Sciatic nerve (tissue), 2 donors: ENCODE measurements at places on chromosomes 4 and X. TPM values are rescaled to one million over a fixed set of nuclear protein-coding genes. Genes with fewer than 3 reads are reported as not detected.

Gene MAOB
- total RNA-seq = 18.9 TPM

Gene GPM6B
- total RNA-seq = 527 TPM

Gene USP17L17
- total RNA-seq = not detected

Gene GPR34
- total RNA-seq = 10.3 TPM

- no peak for DNase-seq
Observed at GRCh38 chr4:97073194-97073593, 1070.1 kb downstream of the STPG2 start.

DNA sequence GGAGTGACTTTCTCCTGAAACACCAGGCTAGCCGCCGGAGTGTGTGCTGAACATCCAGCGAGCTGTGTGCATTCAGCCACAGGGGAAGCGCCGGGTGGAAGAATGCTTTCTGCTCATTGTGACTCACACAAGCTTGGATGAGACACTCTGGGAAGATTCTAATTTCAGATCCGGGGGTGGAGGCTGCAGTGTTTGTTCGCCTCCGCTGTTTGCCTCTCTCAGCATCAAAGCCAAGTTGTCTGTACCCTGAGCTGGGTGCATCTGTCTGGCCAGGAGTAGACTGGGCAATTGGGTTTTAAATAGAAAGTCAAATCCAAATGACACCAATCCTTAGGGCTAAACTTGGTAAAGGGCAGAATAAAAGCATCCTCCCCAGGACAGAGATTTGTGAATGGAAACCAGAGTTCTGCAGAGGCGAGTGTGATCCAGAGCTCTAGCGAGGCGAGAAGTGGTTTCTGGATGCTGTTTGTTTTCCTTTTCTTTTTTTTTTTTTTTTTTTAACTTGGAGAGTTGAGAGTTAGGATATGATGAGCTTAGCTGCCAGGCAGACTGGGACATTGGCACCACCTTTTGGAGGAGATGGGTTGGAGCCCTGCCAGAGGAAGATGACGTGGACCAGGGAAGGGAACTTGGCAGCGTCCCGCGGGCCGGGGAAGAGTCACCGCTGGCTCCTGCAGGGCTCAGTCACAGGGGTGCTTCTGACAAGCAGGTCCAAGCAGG lies 196.0 kb upstream of the PSAPL1 start:
- DNase-seq = no peak

GRCh38 chr4:6116696-6117285 lies 83.6 kb downstream of the JAKMIP1 start:
- DNase-seq = no peak

DNA sequence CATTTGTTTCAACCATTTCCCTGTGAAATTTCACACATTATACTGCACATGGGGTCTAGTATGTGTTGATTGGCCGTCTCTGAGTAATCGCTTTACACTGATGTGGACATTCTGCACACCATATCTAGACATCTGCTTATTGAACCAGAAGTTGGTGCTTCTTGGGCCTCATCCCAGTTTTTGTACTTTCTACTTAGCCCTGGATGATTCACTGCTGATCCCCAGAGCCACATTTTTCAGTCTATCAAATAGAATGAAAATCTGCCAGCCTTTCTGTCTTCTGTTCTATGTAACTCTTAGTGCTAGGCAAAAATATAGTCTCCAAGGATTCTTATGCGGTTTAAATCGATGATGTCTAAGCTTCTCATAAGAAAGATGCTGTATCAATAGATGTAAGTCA lies 40.5 kb upstream of the RELL1 start:
- no peak for DNase-seq

DNA sequence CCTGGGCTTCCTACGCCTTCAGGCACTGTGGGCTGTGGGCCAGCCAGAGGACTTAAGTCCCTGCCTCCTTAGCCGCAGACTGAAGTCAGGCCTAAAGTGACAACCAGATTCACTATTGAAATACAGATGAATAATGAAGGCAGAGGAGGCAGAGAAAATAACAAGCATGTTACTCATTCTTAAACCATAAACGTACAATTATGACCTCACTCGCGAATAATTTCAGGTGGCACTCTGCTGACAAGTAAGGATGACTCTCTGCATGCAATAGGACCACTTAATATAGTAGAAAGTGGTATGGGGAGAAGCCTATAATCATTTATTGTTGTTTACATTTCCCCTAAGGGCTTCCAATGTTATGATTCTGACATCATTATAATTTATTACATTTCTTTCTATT lies 409.2 kb upstream of the FGF13 start:
- no peak for DNase-seq

DNA sequence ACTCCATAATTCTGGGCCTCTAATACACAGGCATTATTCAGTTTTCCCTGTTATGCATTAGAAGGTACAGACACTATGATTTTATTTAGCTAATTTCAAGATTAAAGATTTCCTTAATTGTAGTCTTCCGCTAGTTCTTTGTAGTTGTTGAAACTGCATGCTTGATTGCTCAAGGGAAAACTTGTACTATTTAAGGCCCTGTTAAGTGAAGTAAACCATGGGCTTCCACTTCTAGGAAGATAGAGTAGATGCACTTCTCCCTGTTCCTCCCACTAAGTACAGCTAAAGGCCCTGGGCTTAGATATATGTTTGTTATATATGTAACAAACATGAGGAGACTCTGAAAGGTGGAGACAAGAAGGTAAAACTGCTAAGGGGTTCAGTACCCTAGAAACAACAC lies 215.8 kb upstream of the LEF1 start:
- DNase-seq = no peak

- no peak for DNase-seq
Observed at GRCh38 chr4:8439914-8440491, 520 bp downstream of the ACOX3 start.

GRCh38 chr4:76028350-76028765 lies 5.1 kb upstream of the CXCL10 start:
- DNase-seq = no peak

DNA sequence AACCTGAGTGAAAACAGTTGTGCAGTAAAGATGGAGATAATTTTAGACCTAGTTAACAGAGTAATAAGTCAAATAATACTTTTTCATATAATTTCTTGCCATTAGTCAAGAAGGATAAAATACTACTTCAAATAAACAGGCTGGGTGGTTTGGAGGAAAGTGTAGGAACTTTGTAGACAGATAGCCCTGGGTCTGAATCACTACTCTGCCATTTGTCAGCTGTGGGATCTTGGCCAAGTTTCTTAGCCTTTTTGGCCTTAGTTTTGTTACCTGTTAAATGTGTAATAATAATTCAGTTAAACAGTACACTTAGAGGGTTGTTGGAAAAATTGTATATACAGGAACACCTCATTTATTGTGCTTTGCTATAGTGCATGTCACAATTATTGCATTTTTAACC lies 163.7 kb downstream of the NPNT start:
- no peak for DNase-seq

- peak; percentile 77 for DNase-seq
Observed at GRCh38 chr4:153573881-153574802, 108.0 kb downstream of the TMEM131L start.

GRCh38 chr4:79535516-79535915 lies 127.5 kb upstream of the GK2 start:
- DNase-seq = no peak

DNA sequence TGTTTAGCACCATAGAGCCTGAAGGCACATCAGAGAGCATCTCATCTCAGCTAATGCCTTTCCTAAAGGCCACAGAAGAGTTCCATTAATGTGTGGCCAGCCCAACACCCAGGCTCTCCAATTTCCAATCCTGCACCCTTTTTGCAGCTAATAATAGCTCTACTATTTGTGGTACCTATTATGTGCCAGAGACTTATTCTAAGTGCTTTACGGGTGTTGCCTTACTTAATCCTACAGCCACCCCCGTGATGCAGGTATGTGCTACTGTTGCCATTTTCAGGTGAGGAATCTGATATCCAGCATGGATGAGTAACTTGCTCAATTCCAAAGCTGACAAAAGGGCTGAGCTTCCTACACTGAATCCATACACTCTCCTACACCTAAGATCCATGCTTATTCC lies 217.6 kb upstream of the GALNT7 start:
- no peak for DNase-seq

GRCh38 chrX:43996491-43996890 lies 23.3 kb upstream of the NDP start:
- DNase-seq = no peak

DNA sequence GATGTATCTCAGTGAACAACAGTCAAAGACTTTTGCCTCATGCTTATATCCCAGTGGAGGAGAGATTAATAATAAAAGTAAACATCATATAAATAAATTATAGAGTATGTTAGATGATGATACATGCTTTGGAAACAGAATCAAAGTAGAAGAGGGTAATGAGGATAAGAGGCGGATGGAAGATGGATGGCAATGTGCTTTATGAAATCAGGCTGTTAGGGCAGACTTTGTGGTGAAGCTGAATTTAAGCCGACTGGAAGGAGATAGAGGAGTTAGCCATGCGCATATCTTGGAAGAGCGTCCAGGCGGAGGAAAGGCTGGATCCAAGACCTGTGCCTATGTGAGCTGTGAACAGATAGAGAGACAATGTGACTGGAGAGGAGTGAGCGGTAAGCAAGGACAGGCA lies 74.9 kb upstream of the GUCY1A1 start:
- no peak for DNase-seq

GRCh38 chrX:2457289-2458133 lies 43.3 kb downstream of the DHRSX start:
- DNase-seq = no peak

- DNase-seq = no peak
Observed at GRCh38 chrX:138885886-138886285, 174.4 kb upstream of the FGF13 start.

- DNase-seq = no peak
Observed at GRCh38 chr4:6389142-6389825, 83.1 kb downstream of the PPP2R2C start.

DNA sequence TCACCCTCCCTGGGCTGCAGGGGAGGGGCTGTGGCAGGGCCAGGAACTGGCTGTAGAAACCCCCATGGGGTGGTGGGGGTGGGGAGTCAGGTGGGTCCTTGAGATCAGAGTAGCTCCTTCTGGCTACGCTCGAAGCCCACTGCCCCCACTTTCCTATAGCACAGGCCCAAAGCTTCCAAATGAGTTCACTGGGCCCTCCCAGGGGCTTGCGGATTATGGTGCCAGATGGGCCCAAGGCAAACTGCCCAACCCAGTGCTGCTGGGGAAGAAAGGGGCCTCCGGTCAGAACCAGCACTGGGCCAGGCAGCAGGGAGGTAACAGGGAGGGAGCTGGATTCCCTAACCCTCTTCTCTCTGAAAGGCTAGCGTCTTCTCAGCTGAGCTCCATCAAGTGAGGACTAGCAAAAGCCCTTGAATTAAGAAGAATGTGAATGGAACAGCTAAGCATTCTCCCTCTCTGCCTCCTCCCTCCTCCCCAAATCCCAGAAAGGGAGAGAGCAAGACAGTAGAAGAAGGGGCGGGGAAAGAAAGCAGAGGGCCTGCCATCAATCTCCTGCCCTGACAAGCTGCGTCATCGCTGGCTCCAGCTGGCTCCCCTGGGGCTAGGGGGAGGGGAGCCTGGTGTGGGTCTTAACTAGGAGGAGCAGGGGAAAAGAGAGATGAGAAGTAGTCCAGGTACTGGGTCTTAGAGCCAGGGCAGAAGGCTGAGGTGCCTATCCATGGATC lies 34.7 kb downstream of the FRMPD3 start:
- DNase-seq = no peak

- DNase-seq = peak; percentile 63
Observed at GRCh38 chrX:10015723-10016518, 48.8 kb downstream of the CLDN34 start.
